ENCODE measurements at places on chromosomes 4 and X.

DNA sequence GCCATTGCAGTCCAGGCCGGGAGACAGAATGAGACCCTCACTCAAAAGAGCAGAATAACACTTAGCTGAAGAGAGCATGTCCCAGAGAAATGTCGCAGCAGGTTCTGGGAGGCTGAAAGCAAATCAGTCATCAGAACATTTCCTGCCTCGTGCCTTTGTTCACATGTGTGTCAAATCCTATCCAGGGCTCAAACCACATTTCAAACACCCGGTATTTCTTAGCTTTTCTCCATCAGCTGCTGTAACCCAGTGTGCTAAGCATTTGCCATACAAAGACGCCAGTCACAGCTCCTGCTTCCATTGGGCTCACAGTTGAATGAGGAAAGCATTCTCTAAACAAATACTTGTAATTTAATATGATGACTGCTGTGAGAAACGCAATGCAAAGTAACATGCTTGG, 6.0 kb downstream of the PALLD start:
- no peak for DNase-seq

GRCh38 chrX:52556741-52557140, 39.9 kb upstream of the XAGE1B start:
- no peak for DNase-seq

- no peak for DNase-seq
Observed at GRCh38 chrX:153475271-153475670, 4.9 kb upstream of the HAUS7 start.

- DNase-seq = no peak
Observed at GRCh38 chr4:1396806-1397455, 9.3 kb downstream of the NKX1-1 start.

GRCh38 chrX:153794897-153795816, 689 bp downstream of the SSR4 start:
- DNase-seq = peak; percentile 43

DNA sequence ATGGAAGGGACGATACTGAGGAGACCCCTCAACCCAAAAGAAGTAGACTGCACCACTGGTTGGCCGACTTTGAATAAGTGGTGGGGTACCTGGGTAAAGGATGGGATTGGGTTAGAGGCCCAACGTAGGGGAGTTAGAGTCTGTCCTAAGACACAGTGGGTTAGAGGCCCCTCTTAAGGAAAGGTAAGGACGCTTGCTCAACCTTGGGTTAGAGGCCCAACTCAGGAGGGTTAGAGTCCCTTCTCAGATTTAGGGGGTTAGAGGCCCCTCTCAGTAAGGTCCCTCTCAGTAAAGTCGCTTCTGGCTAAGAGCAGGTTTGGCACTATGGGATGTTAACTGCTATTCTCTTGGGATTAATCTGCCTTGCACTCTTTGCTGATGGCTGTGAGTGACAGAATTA, 81.3 kb downstream of the ACOX3 start:
- DNase-seq = no peak

- peak; percentile 40 for DNase-seq
Observed at GRCh38 chrX:58025979-58026378, 115.7 kb upstream of the ZXDA start.

- no peak for DNase-seq
Observed at GRCh38 chrX:31480696-31481095, 408.9 kb upstream of the FTHL17 start.

DNA sequence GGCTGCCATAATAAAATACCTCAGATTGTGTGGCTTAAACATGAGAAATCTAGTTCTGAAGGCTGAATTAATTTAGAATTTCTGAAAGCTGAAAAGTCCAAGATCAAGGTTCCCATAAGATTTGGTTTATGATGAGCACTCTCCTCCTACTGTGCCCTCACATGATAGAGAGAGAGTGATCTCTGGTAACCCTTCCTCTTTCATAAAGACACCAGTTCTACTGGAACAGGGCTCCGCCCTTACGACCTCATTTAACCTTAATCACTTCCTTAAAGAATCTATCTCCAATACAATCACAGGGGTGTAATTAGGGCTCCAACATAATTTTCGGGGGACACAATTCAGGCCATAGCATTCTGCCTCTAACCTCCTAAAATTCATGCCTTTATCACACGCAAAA, 194.0 kb upstream of the MAB21L2 start:
- no peak for DNase-seq

DNA sequence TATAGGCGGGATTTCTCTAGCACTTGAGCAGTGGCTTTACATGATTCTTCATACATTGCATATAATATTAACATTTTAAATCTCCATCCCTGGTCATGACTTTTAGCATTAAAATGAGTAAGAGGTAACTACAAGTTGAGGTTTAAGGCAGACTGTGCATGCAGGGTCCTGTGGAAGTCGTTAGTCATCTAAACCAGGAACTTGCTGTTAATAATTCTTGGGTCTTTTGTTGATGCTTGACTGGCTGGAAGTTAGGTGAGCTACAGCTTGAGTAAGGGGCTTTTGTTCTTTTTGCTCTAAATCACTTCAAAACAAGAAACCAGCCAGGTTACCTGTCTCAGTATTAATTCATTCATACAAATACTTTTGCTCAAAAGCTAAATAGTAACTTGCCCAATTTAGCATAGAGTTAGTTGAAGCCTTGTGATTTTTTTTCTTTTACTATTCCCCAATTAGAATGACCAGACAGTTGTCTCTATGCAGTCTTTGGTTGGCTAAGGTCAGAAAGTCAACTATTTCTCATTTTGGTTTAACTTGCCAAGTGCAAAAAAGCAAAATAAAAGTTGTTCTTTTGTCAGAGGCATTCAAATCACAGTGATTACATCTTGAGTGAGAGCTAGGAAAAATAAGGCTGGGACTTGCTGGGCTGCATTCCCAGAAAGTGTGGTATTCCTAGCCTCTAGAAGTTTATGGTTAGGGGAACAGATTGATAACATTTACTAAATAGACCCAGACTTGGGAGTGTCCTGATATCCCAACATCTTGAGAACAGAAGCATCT, 516.9 kb downstream of the PDHA2 start:
- DNase-seq = no peak

DNA sequence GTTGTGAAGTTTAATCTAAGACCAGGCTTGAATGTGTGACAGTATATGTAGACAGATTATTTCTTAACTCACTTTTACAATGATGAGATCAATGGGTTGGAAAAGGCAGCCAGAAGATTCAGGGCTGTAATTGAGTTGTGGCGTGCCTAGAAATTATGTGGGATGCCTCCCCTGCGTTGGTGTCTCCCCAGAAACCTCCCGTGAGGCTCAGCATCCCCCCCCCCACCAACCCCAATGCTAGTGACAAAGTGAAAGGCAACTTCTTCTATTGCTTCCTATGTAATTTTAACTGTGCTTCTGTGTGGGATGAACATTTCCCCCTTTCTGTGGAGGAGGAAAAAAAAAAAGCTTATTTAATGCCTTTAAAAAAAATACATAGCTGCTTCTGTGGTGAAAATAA, 297.9 kb downstream of the ARHGAP10 start:
- DNase-seq = no peak

DNA sequence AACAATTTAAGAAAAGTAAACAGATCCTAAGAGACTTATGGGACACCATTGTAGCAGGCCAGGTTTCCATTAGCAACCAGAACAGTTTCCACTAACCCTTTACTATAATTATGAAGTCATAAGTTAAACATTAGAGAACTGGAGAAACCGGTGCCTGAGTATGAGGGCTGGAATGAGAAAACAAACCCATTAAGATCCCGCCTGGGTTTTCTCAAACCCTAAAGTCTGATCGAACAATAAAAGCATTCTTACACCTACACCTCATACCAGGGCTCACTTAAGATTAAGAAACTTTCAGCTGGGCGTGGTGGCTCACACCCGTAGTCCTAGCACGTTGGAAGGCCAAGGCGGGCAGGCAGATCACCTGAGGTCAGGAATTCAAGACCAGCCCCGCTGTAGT, 13.7 kb upstream of the DHX15 start:
- no peak for DNase-seq

DNA sequence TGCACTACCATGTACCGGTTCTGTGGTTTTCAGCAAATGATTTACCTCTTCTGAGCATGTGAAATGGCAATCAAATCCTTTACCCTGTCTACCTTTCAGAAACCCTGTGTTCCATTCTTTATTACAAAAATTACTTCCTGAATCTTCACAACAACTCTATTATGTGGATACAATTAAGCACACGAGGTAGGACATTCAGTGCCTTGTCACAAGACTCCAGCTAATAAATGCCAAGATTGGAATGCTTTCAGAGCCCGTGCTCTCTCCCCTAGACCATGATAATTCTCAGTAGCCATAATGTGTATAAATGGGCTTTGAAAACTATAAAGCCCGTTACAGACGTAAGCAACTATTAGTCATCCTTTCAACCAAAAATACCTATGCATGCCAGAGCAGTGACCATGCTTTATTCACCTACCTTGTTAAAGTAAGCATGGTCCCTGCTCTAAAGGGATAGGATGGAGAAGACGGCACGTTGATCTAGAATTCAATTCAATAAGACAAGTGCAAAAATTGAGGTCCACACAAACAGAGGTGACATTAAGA, 2.4 kb downstream of the RXFP1 start:
- no peak for DNase-seq

- no peak for DNase-seq
Observed at GRCh38 chr4:112978691-112979472, 70.6 kb upstream of the ANK2 start.

DNA sequence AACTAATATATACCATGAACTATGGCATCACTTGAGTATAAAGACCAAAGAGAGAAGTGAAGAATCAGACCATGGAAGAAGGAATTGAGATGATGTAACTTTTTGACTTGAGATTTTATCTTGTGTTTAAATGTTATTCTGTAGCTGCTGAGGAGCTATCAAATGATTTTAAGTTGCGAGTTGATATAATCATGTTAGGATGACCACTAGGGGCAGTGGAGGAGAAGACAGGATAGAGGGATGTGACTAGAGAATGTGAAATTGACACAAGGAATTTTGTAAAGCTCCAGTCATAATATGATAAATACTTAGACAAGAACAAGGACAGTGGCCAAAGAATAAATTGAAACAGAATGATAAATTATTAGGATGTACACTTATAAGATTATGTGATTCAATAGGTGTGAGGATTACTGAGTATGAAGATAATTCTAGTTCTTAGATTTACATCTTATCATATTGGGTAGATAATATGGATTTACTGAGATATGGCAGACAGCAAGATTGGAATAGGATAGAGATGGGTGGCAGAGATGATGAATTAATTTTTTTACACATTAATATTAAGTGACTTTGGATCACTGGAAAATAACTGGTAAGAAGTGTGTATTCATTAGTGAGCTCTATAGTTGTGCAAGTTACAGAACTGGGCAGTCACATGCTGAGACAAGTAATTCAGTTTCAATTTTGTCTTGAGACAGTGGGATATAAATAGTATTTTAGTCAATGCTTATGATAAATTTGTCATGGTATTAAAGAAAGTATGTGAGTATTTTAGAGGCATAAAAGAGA, 816.0 kb upstream of the PCDH10 start:
- no peak for DNase-seq

DNA sequence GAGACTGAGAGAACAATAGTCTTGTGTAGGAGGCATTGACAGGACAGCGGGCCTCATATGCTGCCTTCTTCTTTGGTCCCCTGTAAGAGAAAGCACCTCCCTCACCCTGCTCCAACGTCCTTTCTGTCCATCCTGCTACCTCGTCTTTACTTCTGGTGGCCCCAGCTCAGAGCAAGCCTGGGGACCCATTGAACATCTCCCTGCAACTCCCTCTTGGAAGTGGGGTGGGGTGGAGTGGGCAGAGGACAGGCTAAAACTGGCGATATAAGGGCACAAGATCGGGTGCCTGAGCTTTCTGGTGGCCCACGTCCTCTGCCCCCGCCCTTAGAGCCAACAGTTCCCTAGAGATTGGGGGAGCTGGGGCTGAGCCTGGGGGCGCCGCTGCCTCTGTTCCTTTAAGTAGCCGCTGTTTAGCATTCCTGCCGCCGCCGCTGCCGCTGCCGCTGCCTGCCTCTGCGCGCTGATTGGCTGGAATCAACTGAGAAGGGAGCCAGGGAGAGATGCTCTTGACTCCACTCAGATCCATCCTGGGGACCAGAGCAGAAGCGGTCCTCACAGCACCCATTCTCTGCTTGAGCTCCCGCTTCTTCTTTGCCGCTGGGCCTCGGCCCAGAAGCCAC, at the start of gene DLG3:
Gene DLG3 (plus strand): TSS at position 510 of the 620 bp plus-strand sequence. CDS start 367 bp downstream, outside the sequence.
- no peak for DNase-seq

- no peak for DNase-seq
Observed at GRCh38 chr4:87209182-87209581, 11.2 kb downstream of the KLHL8 start.

DNA sequence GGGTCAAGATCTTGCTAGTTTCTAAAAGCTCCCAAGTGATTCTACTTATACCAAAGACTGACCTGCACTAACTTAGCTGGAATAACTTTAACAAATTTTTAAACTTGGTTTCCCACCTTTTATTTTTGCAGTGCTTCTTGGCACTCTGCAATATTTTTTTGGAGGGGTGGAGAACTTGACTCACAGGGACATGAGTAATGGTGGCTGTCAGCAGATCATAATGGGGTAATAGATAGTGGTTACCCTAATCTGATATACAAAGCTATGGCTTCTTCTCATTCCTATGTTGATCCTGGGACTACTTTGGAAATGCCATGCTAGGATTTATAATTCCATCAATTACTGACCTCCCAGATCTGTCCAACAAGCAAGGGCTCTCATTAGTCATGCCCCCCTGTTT, 295.7 kb downstream of the GPAT3 start:
- no peak for DNase-seq

DNA sequence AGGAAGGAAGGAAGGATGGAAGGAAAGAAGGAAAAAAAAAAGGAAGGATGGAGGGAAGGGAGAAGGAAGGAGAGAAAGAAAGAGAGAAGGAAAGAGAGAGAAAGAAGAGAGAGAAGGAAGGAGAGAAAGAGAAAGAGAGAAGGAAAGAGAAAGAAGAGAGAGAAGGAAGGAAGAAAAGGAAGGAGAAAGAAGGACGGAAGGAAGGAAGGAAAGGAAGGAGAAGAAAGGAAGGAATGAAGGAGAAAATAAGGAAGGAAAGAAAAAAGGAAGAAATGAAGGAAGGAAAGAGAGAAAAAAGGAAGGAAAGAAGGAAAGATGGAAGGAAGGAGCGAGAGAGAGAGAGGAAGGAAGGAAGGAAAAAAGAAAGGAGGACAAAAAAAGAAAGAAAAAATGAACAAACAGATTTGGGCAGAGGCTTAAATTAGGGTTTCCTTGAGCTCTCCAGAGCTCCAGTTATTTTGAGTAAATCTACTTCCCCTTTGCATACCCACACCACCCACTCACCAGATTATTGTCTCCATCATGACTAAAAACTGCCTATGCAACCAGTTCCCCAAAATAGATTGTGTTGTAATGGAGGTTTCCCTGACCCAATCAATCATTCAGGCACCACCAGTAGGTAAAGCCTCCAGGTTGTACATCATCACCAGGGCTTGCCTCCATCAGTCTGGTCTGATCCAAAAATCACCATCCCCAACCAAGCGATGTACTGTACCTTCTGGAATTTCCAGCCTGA, 1722.9 kb upstream of the PCDH10 start:
- no peak for DNase-seq

- no peak for DNase-seq
Observed at GRCh38 chr4:165723051-165723795, 149.8 kb upstream of the TLL1 start.

GRCh38 chr4:61446941-61447340, 246.8 kb downstream of the ADGRL3 start:
- DNase-seq = no peak

All from activated CD8-positive, alpha-beta memory T cell treated with anti-CD3 and anti-CD28 coated beads, Interleukin-2, amount 10 ng/mL, durations not matched to agents 7 days and 5 days (primary cell).